ENCODE measurements at places on chromosomes 1 and 21.
A peak's percentile ranks its signal among the peaks of the same experiment; 100 is the strongest.

GRCh38 chr1:204812842-204813241 lies 57.8 kb upstream of the NFASC start:
- no peak for DNase-seq

- DNase-seq, result no peak
Measured at GRCh38 chr1:112982853-112983536, 27.0 kb upstream of the SLC16A1 start.

DNA sequence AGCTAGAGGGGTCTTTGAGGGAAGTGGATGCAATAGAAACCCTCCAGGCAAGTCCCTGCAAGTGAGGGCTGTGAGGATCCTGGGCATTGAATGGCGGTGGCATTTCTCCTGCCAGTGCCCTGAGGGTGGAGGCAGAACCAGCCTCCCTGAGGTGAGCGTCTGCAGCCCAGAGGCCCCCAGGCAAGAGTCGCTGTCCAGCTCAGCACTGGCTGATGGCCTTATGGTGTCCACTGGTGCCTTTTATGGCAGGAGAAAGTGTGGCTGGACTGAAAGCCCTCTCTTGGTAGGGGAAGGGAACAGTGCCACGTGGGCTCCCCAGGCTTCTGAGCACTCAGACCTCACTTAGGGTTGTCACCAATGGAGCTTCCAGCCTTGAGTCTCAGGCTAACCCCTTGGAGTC lies 77.3 kb downstream of the SH3BGR start:
- DNase-seq, result no peak

DNA sequence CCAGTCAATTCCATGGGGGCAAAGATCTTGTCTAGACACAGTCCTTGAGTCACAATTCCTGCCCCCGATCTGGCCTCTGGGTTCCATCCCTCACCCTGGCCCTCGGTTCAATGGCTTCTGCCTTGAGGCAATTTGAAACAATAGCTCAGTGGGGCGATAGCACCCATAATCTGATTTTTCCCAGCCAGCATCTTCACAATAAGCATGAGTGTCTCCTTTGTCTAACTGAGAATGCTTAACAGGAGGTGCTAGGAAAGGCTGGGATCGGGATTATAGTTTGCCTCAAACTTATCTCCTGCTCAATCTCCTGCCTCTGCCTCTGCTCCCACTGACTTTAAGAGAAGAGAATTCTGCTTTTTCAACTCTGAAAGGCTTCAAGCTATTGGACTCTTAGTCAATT lies 293.9 kb upstream of the PROX1 start:
- DNase-seq, result no peak

DNA sequence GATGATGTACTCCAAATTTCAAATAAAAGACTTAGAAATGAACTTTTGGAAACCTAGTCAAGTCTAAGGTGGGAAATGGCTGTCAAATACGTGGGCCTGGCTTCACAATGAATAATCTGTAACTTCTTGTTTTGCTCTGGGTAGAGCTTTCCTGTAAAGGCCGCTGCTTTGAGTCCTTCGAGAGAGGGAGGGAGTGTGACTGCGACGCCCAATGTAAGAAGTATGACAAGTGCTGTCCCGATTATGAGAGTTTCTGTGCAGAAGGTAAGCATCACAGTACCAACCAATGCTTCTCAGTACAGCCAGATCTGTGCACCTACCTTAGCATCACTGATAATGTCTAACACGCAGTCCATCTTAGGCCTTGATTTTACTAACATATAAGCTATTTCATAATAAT lies 73.6 kb downstream of the TPR start:
- no peak for DNase-seq

GRCh38 chr1:219664310-219665029 lies 51.6 kb upstream of the ZC3H11B start:
- no peak for DNase-seq

DNA sequence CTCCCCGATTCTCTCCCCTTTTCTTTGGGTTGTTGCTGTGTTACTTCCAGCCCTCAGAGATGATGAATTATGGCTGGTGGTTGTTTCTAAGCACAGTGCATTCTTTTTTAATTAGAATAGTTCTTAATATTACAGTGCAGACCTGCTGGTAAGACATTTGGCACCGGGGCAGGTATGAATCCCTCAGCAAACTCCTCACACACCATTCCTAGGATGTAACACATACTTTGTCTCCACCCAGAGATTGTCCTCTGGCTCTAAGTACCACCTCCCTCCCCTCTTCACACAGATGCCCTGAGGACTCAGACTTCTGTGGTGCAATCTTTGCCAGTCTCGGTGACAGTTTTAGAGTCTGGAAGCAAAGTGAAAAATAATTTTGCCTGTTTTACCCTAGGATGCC lies 143.1 kb downstream of the HLX start:
- DNase-seq, result no peak

- DNase-seq, result peak; percentile 16
Measured at GRCh38 chr1:111990878-111991718, 1.6 kb upstream of the KCND3 start.

GRCh38 chr21:15749082-15749860 lies 19.5 kb downstream of the USP25 start:
- no peak for DNase-seq

- DNase-seq, result peak; percentile 30
Measured at GRCh38 chr1:156677616-156678596, 699 bp upstream of the NES start.

GRCh38 chr1:47699492-47700235 lies 261.8 kb downstream of the FOXD2 start:
- DNase-seq, result no peak

DNA sequence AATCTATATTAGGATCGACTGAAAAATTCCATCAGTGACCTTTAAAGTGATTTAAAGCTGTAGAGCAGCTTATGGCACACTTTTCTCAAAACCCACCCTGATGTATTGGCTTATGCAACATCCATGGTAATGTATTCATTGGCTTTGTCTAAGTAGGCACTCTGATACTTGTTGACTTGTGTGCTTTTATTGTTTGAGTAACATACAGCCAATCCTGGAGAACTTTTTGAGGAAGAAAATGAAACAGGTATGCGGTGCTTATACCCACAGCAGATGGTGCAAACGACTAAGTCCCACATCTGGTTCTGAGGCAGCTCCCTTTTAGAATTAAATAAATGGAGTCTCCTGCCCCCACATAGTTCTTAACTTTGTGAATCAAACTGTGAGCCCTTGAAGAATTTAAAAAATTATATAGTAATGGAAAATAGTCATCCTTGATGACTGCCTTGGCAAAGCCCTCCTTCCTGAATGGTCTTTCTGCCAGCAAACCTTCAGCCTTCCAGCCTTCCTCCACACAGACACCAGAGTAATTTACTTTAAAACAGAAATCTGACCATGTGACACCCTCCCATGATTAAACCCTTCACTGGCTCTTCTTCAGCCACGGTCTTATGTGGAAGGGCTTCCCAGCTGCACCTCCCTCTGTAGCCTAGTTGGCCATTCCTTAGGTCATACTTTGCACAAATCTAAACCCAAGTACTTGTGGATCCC lies 116.0 kb downstream of the BCAR3 start:
- DNase-seq, result no peak

DNA sequence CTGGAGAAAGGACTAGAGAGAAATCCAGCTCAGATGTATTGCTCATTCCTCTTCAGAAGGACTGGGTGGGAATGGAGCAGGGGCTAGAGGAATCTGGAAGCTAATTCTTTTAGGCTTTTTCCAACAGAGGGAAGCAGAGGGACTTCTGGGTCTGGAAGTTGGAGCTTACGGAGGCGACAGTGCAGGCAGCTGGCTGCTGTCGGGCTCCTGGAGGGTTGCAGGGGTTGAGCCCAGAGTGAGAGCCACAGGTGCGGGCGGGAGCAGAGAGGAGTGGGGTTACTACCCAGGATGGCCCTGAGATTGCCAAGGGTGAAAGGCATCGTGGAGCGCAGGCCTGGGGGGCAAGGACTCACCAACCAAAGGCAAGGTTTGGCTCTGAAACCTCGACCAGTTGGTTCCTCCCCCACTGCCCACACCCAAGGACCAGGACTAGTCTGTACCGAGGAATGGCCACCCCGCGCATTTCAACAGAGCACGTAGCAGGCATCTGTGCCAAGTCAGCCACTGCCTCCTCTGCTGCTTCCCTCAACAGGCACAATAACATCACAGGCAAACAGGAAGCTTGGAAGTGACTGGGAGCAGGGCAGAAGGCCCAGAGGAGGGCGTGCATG lies 22.7 kb upstream of the EDN2 start:
- DNase-seq, result no peak

- DNase-seq, result no peak
Measured at GRCh38 chr1:43620956-43621355, 29.0 kb upstream of the KDM4A start.

GRCh38 chr1:213443415-213443814 lies 392.4 kb downstream of the RPS6KC1 start:
- no peak for DNase-seq

GRCh38 chr1:2129256-2129943 lies 65.2 kb downstream of the FAAP20 start:
- DNase-seq, result no peak

DNA sequence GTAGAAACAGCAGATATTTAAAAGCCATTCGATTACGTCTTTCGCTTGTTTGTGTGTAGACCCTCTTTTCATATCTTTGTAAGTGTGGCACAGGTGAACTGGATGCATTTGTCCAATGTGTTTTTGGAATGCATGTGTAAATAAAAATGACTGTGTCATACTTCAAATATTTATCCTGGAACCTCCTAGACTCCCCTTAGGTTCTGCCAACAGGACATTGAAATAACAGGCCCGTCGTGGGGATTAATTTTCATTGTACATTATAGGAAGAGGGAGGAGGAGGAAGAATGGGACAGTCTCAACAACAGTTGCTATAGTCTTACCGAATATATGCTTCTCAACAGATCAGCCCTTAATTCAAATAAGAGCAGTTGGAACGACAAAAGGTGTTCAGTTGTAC lies 95.8 kb downstream of the PRKAB2 start:
- no peak for DNase-seq

- DNase-seq, result no peak
Measured at GRCh38 chr1:180946541-180947498, 34.1 kb downstream of the KIAA1614 start.

GRCh38 chr1:89799495-89799894 lies 21.3 kb upstream of the LRRC8D start:
- DNase-seq, result no peak

GRCh38 chr1:32855861-32856617 lies 14.7 kb downstream of the FNDC5 start:
- no peak for DNase-seq

DNA sequence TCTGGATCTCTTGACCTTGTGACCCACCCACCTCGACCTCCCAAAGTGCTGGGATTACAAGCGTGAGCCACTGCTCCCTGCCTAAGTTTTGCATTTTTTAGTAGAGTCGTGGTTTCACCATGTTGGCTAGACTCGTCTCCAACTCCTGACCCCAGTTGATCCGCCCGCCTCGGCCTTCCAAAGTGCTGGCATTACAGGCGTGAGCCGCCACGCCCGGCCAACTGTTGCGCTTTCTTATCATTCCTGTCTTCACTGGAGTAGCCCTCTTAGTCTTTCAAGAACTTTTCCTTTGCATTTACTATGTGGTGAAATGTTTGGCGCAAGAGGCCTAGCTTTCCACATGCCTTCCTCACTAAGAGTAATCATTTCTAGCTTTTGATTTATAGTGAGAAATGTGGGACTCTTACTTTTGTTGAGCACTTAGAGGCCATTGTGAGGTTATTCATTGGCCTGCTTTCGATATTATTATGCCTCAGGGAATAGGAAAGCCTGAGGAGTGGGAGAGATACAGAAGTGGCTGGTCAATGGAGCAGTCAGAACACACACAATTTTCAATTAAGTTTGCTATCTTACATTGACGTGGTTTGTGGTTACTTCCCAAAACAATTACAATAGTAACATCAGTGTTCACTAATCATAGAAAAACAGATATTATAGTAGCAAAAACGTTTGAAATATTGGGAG lies 111.0 kb downstream of the ZMYM4 start:
- no peak for DNase-seq

DNA sequence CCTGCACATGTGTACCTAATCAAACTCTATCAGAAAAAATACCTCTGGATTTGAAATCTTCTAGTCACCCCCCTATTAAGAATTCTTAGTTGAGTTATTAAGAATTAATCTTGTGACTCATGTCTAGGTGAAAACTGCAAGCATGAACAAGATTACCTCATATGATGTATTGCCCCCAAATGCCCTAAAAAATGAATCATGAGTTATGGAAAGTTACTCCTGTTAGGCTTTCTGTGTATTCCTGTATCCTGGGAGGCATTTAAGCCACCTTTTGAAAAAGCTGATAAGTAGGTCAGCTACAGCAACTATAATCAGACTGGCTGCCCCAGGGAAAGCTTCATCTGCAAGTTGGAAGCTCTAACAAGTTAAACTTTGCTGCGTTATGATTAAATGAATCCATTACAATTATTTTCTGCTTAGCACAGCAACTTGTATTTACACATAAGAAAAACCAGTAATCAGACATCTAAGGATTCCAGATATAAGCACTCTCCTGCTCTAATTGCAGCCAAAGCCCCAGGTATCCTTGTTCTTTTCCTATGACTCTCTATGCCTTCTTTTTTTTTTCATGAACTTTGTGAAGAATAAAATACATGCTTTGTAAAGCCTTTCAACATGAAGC lies 147.7 kb downstream of the NTPCR start:
- no peak for DNase-seq

GRCh38 chr1:12556368-12556930 lies 61.6 kb downstream of the DHRS3 start:
- DNase-seq, result no peak

GRCh38 chr1:40187399-40187798 lies 26.2 kb downstream of the RLF start:
- DNase-seq, result no peak
